ENCODE measurements at places on chromosomes 12 and 14.

DNA sequence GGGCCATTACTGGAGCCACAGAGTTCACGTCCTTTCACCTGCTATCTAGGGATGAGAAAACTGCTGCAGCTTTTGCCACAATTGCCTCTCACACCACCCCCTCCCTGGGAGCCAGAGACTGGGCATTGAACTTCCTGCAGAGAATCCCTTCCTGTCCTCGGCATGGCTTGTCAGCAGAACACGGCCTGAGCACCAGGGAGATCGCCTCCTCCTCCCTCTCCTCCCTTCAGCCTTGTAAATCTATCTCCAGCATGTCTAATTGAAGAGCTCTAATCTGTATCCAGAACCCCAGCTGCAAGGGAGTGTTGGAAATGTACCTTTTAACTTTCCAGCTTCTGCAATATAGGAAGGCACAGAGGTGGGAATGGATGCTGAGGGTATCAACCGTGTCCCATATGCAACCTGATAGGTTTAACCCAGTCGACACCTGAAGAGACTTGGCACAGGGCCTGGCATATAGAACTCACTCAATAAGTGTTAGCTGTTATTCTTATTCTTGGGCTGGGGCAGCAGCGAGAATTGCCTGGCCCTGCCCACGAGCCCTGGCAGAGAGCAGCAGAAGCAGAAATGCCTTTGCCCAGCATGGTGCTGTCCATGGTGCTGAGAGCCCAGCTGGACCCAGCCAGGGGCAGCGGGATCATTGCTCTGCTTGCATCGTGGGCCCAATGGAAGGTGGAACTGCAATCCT, 26.8 kb downstream of the TMEM63C start:
- DNase-seq = no peak

DNA sequence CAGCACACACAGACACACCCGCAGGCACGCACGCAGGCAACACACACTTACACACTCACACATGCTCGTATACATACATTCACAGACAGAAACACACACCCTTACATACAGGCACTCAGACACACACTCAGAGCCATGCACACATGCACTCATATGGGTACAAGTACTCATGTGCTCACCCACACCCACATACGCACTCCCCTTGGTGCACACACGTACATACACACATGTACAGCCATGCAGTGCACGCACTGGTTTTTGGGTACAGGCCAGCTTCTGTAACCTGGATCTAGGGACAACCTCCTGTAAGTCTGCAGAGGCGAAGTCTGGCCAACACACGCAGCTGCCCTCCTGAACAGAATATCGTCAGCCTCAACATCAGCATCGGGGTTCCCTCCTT, 221.3 kb upstream of the RTL1 start:
- DNase-seq = peak; percentile 2

GRCh38 chr12:77402716-77403115, 337.3 kb upstream of the E2F7 start:
- no peak for DNase-seq

GRCh38 chr14:99946652-99947489, 118.4 kb upstream of the EVL start:
- peak; percentile 32 for DNase-seq

DNA sequence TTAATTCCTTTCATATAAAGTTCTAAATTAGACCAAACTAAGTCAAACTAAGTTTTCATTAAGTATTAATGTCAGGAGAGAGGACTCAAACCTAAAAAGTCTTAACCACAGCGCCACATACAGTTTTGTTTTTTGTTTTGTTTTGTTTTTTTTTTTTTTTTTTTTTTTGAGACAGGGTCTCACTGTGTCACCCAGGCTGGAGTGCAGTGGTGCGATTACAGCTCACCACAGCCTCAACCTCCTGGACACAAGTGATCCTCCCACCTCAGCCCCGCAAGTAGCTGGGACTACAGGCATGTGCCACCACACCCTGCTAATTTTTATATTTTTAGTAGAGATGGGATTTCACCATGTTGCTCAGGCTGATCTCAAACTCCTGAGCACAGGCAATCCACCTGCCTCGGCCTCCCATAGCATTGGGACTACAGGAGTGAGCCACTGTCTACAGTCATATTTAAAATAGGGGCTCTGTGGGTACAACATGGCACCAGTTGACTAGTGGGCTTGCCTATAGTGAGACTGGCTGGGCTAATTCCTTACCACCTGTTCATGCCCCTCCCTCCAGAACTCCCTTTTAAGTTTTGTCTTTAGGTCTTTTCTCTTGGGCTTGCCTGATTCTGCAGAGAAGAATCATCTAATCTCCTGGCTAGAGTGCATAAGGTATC, 110.2 kb downstream of the PPP2R5E start:
- no peak for DNase-seq

- DNase-seq = no peak
Measured at GRCh38 chr14:20440465-20440864, 4.5 kb upstream of the KLHL33 start.

DNA sequence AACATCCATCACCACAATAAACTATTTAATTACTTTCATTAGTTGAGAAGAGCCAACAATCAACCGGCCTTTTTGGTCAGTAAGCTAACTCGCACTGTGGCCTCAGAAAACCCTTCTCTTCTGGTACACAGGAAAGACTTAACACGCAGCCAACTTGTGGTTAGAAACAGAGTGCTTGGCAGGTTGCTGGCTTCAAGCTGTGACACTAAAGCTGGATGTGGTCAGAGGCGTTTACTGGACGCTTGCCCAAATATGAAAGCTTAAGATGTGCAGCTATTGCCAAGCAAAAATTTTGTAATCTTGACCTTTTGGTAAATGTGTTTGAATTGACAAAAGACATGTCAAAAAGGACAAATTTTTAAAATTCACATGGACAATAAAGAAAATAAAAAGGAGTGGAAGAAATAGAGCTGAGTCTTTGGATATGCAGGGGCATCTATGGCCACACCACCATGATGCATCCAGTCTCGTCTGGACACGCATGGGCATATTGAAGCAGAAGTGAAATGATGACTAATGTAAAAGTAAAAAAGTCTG, 2.6 kb upstream of the KLRK1 start:
- no peak for DNase-seq

- DNase-seq = no peak
Measured at GRCh38 chr14:90966493-90966892, 93.9 kb downstream of the RPS6KA5 start.

DNA sequence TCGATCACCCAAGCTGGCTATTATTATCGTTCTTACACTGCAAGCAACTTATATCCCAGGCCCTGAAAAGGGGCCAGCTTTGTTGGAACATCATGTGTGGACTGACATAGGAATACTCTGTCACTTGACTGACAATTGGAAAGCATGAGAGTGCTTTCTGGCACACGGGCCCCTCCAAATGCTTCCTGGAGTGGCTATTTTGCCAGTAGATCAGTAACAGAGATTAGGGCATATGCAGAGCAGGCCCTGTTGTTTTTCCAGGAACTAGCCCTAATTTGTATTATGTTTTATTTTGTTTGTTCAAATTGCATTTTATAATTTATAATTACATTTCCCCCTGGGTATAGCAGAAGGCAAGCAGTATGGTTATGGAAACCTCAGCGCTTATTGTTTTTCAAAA, 170.1 kb upstream of the FRMD6 start:
- DNase-seq = no peak

GRCh38 chr14:38074081-38074480, 133.6 kb upstream of the SSTR1 start:
- DNase-seq = no peak

DNA sequence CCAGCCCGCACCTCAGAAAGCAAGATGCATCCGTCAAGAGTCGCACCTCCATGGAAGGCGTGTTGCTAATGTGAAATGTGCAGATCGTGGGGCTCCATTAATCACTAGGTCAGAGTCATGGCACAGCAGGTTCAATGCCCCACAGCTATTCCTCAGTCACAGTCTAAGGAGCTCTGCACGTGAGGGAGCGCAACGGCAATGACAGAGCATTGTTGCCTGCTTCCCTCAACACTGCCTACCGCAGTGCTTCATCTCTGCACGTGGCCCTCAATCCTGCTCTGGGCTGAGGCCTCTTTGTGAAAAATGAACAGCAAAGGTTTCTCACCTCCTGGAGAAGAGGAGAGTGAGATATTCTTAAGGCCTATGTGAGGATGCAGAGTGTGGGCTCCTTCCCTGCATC, 995.2 kb upstream of the TMEM132C start:
- no peak for DNase-seq

DNA sequence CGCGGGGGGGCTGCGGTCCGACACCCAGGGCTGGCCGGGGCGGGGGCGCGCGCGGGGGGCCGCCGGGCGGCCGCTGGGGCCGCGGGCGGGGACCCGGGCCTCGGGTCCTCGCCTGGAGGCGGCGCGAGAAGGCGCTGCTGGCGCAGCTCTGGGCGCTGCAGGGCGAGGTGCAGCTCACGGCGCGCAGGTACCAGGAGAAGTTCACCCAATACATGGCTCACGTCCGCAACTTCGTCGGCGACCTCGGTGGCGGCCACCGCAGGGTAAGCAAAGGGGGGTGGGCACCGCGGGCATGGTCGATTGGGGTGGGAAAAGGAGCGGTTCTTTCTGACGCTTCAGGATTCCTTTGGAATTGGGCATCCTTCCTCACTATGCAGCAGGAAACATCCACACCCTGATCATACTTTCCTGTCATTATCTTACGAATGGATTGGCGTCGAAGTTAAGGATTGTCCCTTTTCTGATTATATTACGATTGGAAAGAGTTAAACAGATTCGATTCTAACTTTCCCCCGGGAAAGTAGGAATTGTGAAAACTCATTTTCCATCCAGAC, 798 bp downstream of the PDZRN4 start:
- DNase-seq = no peak

- DNase-seq = no peak
Measured at GRCh38 chr12:55067701-55068100, 47.9 kb downstream of the NEUROD4 start.

DNA sequence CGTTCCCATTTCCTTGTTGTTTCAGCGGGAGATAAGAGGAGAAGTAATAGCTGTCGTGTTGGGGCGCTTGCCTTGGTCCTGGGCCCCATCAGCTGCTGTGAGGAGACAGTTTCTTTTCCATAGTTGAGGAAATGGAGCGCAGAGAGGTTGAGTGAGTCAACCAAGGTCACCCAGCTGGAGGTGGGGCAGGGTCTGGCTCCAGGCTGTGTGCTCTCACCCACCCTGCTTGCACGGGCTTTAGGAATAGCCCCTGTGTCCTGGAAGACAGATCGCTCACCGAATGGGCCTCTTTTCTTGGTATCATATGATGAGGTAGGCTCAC, 165.7 kb upstream of the RTL1 start:
- DNase-seq = no peak

DNA sequence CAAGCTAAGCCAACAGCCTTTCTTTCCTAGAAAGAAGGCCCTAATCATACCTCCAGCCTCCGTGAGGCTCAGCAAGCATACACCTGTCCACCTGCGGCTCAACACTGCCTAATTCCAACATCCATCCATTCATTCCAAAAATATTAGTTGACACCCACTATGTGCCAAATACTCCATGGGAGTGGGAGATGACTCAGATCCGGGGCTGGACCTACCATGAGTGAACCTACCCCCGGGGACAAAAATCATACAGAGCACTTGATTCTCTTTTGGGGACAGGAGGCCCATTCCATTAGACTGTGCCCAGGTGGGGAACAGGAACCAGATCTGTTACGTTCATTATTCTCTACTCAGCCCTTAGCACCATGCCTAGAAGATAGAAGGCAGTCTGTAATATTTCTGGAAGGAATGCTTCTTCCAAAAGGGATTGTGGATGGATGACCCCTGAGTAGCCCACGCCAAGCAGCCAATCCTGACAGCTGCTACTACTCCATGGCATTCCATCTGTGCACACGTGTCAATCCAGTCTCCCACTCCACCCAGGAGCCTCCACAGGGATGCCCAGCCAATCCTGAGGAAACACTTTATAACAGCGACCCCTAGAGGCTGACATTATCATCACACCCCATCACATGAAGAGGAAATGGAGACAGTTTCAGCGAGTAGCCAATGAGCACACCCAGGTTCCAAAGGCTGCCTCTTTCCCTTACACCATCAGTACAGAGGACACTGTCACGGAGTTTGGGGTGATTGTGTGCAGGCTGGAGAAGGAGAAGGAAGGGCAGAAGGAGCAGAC, 170.7 kb downstream of the ESRRB start:
- DNase-seq = peak; percentile 16

GRCh38 chr12:114735680-114736374, 51.9 kb upstream of the TBX3 start:
- no peak for DNase-seq

- DNase-seq = no peak
Measured at GRCh38 chr12:20494851-20495250, 126.5 kb downstream of the PDE3A start.

DNA sequence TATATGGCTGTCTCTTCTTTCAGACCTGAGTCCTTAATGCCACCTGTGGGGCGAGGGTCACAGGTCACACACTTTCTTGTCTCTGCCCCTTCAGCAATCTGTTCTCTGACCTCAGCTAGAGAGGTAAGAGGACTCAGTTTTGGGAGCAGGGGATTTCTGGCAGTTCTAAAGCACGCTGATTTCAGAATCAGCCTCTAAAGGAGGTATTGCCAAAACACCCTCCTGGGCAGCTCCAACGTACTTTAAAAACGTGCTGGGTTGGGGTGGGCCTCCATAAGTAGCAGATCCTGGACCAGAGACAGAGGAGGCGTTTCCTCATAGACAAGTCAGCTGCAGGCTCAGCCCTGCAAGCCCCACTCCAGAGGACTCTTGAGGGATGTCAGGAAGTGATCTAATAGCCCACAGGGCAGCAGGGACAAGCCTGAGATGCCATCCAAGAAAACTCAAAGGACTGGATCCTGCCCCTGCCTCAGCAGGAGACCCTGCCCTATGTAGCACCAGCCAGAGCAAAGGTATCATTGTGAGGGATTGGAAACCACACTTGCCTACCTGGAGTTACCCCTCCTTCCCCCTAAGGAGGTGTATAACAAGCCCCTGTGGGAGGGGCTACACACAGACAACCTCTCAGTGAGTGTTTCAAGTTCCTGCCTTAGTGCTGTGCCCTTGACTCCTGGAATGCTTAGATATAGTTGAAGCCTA, 8.5 kb downstream of the CTDSP2 start:
- DNase-seq = no peak

DNA sequence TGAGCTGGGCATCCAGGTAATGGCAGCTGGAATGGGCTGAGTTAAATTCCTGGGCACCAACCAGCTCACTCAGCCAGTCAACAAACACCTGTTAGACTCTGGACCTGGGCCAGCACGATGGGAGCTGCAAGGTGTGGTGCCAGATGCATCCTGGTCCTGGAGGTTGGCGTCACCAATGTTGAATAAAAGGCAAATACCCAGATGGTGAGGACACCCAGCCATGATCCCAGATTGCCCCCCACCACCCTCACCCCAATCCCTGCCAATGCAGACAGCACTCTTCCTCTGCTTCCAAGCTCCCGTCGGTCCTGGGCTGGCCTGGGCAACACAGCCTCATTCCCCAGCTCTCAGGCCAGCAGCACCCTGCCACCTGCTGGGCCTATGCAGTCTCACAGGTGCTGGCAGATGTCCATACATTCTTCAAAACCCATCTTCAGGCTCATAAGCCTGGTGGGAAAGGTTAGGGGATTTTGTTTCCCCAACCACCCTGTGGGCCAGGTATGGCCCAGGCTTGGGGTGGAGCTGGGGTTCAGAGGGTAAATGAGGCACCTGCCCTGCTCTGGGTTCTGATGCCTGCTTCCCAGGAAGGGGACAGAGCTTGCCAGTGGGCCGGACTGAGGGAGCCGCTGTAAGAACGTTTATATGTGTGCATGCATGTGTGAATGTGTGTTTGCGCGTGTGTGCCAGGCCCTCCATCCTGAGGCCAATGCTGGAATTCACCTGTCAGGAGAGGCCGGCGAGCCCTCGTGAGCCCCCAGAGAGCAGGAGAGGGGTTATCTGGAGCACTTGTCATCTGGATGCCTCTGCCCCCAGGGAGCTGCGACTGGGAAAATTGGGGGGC, 58.0 kb downstream of the LGMN start:
- DNase-seq = peak; percentile 27

- no peak for DNase-seq
Measured at GRCh38 chr12:67042697-67043131, 226.4 kb upstream of the CAND1 start.

Data from HAP-1 (cell line).